CD8-positive, alpha-beta memory T cell (primary cell): ENCODE measurements at places on chromosomes 4 and X.

DNA sequence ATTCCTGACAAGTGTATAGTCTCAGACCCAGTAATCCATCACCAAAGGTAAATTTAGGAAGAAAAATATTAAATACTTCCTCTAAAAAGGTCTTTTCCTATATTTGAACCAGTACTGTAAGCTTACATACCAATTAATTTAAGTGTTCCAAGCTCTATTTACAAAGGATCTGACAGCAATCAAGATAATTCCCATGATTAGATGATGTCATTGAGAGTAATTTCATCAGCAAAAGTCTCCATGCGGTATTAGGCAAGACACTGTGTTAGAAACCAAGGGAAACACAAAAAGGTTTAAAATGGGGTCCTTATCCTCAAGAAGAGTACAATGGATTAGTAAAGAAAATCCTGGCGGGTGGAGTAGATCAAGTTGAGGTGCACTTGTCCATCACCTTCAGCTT is 198.5 kb downstream of the PRDM5 start:
- no peak for DNase-seq

DNA sequence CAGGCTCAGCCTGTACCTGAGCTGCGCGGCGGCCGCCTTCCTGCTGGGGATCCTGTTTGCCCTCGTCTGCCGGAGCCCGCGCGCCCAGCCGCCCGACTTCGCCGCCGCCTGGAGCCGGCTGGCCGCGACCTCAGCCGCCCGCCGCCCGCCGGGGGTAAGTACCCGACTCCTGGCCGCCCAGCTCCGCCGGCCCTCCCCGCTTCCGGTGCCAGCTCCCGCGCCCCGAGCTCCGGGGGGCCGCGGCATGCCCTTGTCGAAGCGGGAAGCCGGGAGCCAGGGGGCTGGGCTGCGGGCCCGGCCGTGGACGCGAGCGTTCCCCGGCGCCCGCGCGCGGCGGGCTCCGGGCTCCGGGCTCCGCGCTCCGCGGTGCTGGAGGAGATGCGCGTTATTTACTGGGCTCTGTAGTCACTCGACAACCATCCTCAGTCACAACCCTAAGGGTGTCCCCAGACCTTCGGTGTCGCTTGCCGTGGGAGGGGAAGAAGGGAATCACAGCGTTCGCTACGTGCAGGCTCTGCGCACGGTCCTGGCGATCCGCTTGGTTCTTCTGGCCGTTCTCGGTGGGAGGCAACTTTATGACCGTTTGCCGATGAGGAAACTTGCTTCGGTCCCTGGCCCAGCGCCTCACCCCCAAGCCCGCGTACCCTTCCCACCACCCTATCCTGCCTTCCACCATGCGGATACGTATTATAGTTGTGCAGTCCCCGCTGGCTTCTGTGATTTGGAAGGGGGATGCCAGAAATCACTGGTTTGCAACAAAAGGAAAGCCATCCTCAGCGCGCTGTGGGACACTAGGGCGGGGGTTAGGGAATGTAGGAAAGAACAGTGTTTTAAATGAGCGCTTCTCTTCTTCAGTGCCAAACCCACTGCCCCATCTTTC is 944 bp downstream of the SNX25 start:
- peak; percentile 48 for DNase-seq

GRCh38 chr4:41572516-41572915 is 34.6 kb downstream of the LIMCH1 start:
- no peak for DNase-seq

GRCh38 chr4:81453024-81453423 is 18.7 kb downstream of the RASGEF1B start:
- DNase-seq, result no peak

DNA sequence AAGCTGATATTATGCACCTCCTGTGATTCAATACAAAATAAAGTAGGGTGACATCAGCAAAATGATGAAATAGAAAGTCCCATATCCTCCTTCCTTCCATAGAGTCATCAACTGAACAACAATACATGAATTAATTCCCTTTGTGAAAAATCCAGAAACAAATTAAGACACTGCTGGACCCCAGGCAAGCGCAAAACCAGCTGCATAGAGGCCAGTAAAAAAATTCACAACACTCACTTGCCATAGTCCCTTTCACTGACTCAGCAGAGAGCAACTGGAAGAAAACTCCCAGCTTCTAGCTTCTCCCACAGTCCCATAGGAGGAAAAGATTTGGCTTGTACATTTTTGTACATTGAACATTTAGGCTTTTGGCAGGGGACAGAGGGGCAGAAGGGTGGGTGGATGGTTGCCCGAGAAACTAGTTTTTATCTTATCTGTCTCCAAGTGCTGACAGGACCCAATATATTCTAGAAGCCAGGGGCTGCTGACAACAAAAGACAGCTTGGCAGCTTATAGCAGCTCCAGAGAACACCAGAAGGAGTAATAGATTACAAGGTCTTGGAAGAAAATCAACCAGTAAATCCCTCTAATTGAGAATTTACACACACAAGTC is 124.6 kb downstream of the NDST3 start:
- no peak for DNase-seq

DNA sequence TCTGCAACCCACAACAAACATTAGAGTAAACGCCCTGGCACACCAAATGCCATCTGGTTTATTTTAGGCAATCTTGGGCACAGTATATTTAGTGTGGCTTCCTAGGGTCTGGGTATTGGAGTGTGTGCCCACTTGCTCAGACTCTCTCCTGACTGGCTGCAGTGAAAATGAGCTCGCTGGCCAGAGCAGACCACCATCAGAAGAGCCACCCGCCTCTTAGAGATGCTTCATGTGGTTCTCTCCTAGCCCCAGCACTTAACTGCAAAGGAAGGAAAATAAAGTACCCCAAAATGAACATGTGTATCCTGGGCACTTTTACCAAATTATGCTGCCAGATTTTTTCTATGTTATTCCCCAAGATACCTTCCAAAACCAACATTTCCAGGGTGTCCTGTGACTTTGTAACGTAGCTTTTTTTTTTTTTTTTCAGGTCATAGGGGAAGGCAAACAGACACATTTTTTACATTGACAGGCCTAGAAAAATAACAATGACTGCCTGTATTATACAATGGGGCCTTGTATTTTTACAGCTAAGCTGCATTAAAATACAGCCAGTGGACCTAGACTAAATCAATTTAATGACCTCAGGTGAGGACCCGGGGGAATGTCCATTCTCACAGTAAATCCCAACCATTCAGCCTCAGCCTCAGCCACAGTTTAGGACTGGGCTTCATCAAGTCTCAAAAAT is 193.7 kb downstream of the RASL11B start:
- DNase-seq, result no peak

- DNase-seq, result no peak
These were observed 115.6 kb downstream of the DHRSX start for GRCh38 chrX:2385224-2385623.

DNA sequence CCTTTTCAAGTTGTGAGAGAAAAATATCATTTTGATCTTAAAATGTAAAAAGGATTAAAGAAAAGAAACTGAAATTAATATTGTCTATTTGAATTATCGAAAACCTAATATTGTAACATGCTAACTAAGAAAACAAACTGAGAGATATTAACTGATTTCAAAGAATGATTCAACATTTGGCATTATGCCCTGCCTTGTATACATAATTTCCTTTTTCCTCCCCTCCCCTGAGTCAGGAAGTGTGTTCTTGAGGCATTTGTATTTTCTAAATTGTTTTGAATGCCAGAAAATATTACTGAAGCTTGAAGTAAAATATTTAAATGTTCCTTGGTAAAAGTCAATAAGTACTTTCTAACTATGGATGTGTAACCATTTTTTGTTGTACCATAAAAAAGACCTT is 49.4 kb downstream of the RPS6KA3 start:
- DNase-seq, result no peak

GRCh38 chrX:117910216-117910615 is 206.4 kb downstream of the KLHL13 start:
- DNase-seq, result no peak

- no peak for DNase-seq
These were observed 5.2 kb downstream of the NLRP2B start for GRCh38 chrX:57674861-57675260.

GRCh38 chr4:167622481-167623240 is 388.4 kb upstream of the SPOCK3 start:
- no peak for DNase-seq

DNA sequence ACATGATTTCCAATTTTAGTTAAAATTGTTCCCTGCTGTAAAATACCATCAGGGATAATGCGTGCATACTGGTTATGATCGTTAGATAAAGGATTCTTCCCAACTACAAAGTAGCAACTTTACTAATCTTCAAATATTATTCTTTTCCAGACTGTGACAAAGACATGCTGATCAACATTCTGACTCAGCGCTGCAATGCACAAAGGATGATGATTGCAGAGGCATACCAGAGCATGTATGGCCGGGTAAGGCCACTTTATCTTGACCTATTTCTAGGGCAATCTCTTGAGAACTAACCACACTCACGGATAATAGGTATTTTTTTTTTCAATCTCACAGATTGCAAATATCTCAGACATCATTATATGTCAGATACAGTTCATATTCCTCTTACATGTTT is 47.0 kb downstream of the ANXA10 start:
- DNase-seq, result no peak

GRCh38 chr4:101162990-101163380 is 184.3 kb downstream of the PPP3CA start:
- DNase-seq, result no peak

- peak; percentile 69 for DNase-seq
These were observed 46.8 kb upstream of the FAM9C start for GRCh38 chrX:13091111-13091765.

DNA sequence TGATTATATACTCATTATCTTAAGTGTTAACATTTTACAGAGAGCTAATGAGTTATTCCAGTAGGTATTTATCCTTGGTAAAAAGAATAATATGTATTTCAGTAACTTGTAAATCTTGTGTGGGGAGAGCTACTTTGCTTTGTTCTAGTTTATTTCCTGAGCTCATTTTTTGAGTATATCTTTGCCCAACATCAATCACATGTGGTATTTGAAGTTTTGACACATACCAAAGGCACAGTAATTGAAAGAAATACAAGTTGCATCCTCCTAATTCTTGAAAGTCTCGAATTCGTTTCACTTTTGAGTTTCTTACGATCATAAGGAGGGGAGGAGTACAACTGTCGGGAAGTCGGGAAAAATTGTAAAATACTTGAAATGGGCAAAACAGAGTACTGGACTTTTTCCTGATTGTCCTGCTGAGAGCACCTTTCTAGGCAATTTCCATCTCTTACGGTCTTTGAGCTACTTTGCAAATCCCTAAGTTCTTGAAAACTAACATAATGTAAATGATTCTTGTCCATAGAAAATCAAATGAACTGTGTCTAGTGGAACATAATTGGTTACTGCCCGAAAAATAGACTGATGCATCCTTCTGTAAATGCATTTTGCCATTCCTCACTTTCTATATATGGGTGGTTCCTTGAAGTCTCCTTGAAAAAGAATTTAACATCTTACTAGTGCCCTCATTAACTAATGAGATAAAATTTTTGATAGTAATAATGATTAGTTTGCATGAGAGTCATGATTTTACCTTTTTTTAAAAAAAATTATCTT is 20.6 kb downstream of the CLTRN start:
- DNase-seq, result no peak

GRCh38 chr4:149306537-149306936 is 509.1 kb downstream of the IQCM start:
- DNase-seq, result no peak

GRCh38 chr4:145132511-145133098 is 34.5 kb downstream of the ABCE1 start:
- DNase-seq, result no peak

GRCh38 chr4:16263056-16263455 is 36.8 kb upstream of the TAPT1 start:
- DNase-seq, result no peak

GRCh38 chr4:146311238-146311970 is 97.1 kb downstream of the REELD1 start:
- DNase-seq, result no peak

- no peak for DNase-seq
These were observed 427.2 kb downstream of the MAPK10 start for GRCh38 chr4:85932500-85933290.

- DNase-seq, result no peak
These were observed 50.9 kb downstream of the COX18 start for GRCh38 chr4:73018595-73018994.

GRCh38 chr4:56995525-56995924 is 16.8 kb downstream of the POLR2B start:
- DNase-seq, result no peak

DNA sequence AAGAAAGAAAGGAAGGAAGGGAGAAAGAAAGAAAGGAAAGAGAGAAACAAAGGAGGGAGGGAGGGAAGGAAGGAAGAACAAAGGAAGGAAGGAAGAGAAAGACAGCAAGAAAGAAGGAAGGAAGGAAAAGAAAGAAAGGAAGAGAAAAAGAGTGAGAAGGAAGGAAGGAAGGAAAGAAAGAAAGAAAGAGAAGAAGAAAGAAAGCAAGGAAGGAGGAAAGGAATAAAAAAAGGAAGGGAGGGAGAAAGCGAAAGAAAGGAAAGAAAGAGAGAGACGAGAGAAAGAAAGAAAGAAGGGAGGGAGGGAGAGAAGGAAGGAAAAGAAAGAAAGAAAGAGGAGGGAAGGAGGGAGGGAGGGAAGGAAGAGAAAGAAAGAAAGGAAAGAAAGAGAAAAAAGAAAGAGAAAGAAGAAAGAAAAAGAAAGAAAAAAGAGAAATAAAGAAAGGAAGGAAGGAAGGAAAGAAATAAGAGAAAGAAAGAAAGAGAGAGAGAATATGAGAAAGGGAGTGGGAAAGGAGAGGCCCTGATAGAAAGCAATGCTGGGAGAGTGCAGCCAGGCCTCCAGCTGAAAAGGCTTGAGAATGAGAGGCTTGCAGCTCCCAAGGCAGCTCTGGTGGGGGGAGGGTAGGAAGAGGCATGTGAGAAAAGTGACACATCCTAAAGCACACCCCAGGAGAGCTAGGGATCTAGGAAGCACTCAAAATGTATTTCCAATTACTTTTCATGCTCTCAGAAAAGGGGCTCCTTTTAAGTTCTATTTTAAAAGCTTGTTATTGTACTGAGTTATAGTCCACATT is 134.0 kb upstream of the ZIC3 start:
- DNase-seq, result no peak

DNA sequence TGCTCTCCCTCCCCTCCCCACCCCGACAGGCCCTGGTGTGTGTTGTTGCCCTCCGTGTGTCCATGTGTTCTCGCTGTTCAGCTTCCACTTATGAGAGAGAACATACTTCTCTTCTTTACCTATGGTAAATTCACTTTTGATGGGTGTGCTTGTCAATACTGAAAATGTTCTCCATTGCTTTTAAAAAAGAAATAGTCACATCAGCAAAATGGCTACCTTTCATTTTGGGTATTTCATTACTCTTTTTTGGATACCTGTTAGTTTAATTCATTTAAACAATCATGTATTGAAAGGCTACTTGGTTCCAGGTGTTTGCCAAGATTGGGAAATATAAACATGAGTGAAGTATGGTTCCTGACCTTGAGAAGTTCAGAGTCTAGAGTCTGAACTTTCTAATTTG is 107.4 kb upstream of the PITX2 start:
- DNase-seq, result no peak

- no peak for DNase-seq
These were observed 99.6 kb upstream of the STS start for GRCh38 chrX:7047951-7048350.

GRCh38 chr4:5957076-5957475 is 61.2 kb downstream of the C4orf50 start:
- no peak for DNase-seq

- no peak for DNase-seq
These were observed 10.2 kb upstream of the MAOB start for GRCh38 chrX:43892336-43892870.
